Transverse colon (tissue), 4 donors: ENCODE measurements at places on chromosomes 2 and 18. TPM values are rescaled to one million over a fixed set of nuclear protein-coding genes. Genes with fewer than 3 reads are reported as not detected.

DNA sequence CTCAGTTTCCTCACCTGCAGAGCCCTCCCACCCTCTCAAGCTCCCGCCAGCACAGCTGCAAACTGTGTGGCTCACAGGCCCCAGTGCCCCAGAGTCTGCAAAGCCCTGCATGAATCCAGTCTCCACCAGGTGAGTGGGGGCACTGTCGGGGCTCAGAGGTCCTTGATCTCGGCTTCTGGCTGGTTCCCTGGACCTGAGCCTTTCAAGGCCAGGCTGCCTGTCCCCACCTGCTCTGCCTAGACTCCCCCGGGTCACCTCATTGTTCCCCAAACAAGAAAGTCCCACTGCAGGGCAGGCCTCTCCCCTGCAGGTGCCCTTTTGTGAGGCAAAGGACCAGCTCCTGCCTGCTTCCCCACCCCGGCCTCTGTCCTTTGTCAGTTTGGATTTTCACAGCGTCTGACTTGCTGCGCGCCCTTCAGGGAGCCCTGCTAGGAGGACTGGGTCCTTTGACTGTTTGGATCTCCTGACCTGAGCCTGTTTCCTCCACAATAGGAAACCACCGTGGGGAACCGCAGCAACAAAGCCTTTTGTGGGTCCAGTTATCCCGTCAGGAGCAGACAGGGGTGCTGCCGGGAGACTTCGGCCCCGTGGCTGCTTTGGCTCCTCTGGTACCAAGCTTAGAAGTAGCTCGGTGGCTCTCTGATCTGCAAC is 200.5 kb upstream of the HDAC4 start:
- DNase-seq = no peak

- peak; percentile 24 for DNase-seq
These were observed 49.6 kb upstream of the ITSN2 start for GRCh38 chr2:24409700-24410556.

DNA sequence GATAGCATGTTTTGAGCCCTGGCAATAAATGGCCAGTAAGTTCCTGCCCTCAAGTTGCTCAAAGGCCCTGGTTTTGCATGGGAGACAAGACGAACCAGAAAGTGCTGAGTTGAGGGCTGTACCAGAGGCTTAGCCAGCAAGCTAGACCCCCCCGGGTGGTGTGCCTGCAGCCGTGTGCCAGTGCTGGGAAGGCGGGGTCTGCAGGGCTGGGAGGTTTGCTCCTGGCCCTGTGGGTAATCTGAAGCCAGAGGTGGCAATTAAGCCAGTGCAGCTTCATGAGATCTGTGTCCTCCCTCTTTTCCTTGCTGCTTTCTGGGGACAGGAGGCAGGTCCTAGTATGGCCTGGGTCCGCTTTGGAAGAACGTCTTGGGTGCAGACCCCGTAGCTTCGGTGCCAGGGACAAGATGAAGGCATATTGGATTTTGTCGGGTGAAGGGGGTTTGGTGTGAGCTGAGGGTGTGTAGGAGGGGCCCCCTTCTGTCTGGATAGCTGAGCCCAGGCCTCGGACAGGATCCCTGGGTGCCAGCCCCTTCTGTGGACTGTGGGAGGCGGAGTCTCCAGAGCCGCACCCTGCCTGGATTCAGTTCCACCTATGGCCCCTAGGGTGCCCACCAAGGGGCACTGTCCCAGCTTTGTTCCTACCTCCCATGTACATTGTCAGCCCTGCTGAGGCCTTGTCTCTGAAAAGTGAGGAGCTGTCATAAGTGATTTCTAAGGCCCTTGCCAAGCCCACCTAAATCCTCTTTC is 15.6 kb downstream of the ATOH8 start:
- DNase-seq = no peak

- no peak for DNase-seq
These were observed 268.2 kb downstream of the PRKCE start for GRCh38 chr2:45919711-45920111.

GRCh38 chr18:58201733-58202730 is 158.0 kb downstream of the NEDD4L start:
- peak; percentile 46 for DNase-seq

DNA sequence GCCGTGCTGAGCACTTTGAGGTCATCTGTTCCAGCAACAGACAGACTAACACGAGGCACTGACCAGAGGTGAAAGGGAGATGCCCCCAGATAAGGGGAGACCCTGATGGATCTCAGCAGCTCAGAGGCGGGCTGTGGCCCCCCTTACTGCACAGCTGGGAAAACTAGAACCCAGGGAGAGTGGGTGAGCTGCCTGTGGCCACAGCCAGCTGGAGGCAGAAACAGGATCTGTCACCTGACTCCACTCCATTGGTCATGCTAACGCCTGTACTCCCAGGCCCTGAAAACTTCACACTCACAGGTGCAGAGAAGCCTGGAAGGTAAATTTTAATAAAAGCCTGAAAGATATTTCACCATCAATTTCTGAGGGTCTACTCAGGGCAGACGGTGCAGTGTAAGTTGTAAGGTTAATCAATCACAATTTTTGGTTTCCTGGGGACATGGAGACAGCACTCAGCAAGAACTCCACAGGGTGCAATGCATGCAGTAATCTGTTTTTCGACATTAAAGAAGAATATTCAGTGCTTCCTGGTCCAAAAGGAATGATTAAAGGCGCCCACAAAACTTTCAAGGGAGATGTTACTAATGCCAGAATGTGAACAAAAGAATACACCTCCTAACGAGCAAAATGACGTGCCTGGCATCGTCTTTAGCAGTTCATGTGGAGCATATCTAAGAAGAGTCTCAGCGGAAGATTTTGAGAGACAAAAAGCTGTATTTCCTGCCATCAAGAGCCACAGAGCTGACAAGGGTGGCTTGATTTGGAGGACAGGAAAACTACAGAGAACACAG is 173.4 kb downstream of the EIPR1 start:
- no peak for DNase-seq

GRCh38 chr2:18925296-18925695 is 335.9 kb upstream of the NT5C1B start:
- no peak for DNase-seq

DNA sequence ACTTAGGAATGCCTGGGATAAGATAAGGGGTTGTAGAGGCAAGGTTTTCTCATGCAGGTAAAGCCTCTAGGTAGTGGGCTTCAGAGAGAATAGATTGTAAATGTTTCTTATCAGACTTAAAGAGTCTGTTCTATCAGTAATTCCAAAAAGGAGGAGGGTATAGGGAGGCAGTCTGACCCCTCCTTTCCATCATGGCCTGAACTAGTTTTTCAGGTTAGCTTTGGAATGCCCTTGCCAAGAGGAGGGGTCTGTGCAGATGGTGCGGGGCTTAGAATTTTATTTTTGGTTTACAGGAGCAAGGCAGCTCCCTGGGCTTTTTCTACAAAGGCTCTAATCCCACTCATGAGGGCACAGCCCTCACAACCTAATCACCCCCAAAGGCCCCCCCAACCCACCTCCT is 135.0 kb downstream of the B3GNT2 start:
- DNase-seq = no peak

DNA sequence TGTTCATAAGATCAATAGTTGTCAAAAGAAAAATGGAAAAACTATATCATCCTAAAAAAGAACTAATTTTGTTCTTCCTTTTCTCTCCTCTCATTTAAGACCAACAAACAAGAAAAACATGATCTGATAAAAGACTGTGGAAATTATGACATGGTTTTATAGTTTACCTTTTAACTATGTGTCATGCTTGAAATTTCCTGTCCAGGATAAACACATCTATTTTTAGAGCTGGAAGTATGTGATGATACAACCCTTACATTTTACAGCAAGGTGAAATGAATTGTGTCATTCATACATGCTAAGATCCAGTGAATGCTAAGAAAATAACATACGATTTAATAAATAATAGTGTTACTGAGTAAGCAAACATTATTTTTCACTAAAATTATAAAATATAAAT is 89.9 kb downstream of the GULP1 start:
- no peak for DNase-seq

The TEX44 gene
- not detected for total RNA-seq

The ZAP70 gene
- 2.6 TPM for total RNA-seq

The ITGA4 gene
- total RNA-seq = 5.9 TPM
